ENCODE measurements at places on chromosomes 11 and 22.

DNA sequence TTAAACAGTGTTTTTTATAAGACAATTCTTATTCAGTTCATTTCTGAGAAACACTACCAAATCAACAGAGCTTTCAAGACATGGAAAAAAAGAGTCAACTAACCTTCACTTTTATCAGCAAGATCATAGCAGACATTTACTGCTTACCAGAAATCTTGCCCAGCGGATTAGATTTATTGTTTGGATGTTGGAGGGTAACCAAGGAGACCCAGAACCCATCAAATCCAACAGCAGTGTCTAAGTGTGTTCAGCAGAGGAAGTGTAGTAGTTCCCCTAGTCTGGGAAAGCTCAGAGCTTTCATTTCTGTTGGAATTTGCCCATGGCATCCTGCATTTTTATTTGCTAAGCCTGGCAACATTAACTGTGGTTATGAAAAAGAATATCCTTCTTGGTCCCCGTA is 2.4 kb upstream of the PGM2L1 start:
- no peak for DNase-seq

DNA sequence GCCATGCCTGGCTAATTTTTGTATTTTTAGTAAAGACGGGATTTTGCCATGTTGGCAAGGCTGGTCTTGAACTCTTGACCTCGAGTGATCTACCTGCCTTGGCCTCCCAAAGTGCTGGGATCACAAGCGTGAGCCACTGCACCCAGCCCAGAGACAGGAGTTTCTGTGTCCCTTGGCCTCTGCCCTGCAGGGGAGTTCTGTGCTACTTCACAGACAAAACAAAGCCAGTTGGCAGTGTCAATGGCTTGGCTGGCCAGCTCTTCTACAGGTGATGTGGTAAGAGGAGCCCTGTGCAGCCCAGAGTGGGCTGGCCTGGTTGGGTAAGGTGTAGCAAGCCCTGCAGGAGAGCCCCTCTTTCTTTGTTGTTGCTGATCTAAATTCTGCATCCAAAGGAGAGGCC is 60.5 kb upstream of the SHISAL1 start:
- DNase-seq, result no peak

GRCh38 chr11:20127671-20128527 is 32.4 kb downstream of the DBX1 start:
- peak; percentile 84 for DNase-seq

- peak; percentile 95 for DNase-seq
These were observed 115.0 kb downstream of the MN1 start for GRCh38 chr22:27686534-27686933.

DNA sequence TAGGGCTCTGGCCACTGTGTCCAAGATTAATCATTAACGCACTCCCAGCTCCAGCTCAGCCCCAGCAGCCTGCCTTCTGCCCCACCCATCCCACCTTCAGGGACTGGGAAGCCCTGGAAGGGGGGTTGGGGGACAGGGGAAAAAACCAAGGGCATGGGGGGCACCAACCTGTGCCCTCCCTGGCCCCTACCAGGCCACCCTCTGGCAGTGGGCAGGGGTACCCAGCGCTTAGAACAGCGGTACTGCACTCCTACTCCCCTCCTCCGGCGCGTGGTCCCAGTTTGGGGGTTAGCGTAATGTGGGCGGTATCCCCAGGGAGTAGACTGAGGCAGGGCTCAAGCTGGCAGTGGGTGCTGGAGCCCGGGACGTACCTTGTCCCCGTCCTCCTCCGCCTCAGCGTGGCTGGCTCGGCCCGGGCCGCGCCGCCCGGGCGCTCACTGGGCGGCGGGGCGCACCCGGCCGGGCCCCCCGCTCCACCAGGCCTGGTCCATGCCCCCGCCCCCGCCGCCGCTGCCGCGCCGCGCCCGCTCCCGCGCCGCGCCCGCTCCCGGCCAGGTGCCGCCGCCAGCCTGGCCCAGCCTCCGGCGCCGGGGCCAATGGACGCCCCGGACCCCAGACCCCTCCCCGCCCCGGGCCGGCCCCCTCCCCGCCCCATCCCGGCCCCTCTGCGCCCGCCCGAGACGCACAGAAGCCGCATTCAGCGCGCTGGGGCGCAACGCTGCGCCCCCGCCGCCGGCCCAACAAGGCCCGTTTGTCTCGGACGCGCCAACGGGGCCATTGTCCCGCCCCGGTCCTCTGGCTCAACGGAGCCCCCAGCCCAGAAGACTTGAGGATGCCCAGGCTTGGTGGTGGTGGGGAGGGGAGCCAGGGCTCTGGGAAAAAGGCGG is at the start of gene GAL3ST1:
GAL3ST1 (minus strand) TSS at position 571 of the 887 bp plus-strand sequence. CDS start 17,273 bp downstream, outside the sequence.
- no peak for DNase-seq

DNA sequence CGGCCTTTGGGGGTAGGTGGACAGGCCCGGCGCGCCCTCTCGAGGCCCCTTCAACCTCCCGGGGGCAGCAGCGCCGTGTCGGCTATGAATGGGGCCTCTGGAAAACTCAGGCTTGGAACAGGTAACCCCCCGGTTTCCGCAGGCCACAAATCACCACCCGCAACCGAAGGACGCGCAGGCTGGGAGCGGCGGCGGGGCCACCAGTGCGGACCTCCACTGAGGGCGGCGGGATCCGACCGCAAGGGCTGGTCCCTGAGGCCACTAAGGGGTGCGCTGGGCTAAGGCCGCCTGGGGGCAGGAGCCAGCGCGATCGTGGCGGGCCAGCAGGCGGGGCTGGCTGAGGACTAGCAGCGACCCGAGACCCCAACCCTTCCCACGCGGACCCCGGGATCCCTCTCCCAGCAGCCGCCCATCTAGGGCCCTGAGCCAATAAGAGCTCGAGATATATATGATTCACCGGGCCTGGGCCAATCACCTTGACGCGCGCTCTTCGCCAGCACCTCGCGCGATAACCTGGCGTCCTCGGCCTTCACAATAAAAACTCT is 609 bp upstream of the ATF4 start:
- peak; percentile 95 for DNase-seq

- no peak for DNase-seq
These were observed 285.4 kb downstream of the C11orf87 start for GRCh38 chr11:109707411-109707810.

GRCh38 chr11:65292890-65293289 is 21.8 kb upstream of the CDC42EP2 start:
- no peak for DNase-seq

Measured in ascending aorta (tissue), 2 donors.